ENCODE measurements at places on chromosomes 6 and 20.
A peak's percentile ranks its signal among the peaks of the same experiment; 100 is the strongest.

DNA sequence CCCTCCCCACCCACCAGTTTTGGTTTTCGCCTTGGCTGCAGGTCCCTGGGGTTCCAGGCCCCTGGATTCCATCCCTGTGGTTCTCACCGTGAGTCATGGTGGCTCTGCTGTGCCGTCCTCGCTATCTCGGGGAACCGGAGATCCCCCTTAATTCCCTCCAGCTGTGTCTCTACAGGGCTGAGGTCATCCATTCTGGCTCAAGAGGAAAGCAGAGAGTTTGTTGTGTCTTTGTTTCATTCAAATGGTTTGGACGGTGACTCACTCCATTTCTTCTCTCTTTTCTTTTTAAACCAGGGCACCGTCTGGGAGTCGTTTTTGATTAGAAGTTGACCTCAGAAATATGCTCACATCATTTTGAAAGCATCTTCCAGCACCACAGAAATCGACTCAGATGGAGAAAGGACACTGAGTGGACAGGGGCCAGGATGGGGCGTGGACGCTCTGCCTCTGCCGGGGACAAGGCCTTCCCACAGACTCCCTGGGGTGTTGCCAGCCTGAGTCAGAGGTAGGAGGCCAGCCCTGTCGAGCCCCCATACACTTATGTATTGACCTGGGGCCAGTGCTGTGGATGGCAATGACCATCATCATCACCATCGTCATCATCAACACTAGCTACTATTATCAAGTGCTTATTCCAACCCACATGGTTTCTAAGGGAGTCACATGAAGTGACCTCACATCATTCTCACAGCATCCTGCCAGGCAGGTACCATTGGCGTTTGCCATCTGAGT lies 176.2 kb downstream of the NFATC2 start:
- DNase-seq = no peak

GRCh38 chr6:134394208-134394607 lies 76.3 kb upstream of the SGK1 start:
- no peak for DNase-seq

- DNase-seq = no peak
These were observed 127.9 kb upstream of the ADGRF1 start for GRCh38 chr6:47169785-47170616.

GRCh38 chr20:61352346-61353260 lies 100.5 kb downstream of the CDH4 start:
- DNase-seq = no peak

DNA sequence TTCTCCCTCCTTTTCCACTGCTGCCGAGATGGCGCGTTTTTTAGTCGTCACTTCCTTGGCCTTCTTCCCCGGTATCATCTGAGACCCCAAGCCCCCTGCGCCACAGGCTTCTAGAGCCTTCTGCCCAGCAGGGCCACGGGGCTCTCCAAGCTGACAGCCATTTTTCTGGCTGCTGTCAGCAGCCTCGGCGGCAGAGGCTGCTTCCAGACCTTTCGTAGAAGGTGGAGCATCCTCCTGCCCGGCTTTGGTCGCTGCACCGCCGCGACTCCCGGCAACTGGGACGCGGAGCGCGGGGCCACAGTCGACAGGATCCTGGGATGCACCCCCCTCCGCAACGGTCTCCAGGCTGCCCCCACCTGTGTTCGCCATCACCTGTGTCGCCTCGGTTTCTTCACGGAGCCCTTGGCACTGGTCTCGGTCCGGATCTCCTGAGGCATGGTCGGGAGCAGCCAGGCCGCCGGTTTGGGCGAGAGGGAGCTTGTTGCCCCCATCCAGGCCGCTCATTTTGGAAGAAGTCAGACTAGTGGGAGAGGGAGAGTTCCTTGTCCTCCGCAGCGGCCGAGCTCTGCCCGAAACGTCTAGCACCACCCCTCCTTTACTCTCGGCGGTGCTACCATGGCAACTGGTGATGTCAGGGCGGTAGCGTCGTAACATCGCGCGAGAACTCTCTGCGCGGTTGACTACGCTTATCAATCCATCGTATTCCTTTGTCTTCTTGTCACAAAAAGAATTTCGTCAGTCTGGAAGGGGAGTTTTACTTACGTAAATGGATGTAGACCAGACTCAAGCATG lies at the start of gene TSPYL4:
TSS of gene TSPYL4 (minus strand) at position 571 of the 792 bp plus-strand sequence. CDS start at position 504, 67 bp downstream.
- DNase-seq = peak; percentile 78
